ENCODE measurements at places on chromosomes 11 and 22. TPM values are rescaled to one million over a fixed set of nuclear protein-coding genes. Genes with fewer than 3 reads are reported as not detected.

The FKBP2 gene
- total RNA-seq, result 57.6 TPM

The OR52M1 gene
- not detected for total RNA-seq

The CADM1 gene
- total RNA-seq, result 0.35 TPM

The OR52E8 gene
- total RNA-seq, result not detected

The TNNT3 gene
- not detected for total RNA-seq

The CNGA4 gene
- total RNA-seq, result not detected

The FGF3 gene
- not detected for total RNA-seq

The POLD3 gene
- 10.6 TPM for total RNA-seq

The C1QTNF4 gene
- not detected for total RNA-seq

The LIPT2 gene
- 5.1 TPM for total RNA-seq

The POU2AF2 gene
- not detected for total RNA-seq

The INS gene
- total RNA-seq, result not detected

The GLYAT gene
- total RNA-seq, result not detected

The PANX2 gene
- total RNA-seq, result 4.2 TPM

The PDHX gene
- 56.8 TPM for total RNA-seq

The FAM83F gene
- 0.07 TPM for total RNA-seq

The CLMP gene
- 9.4 TPM for total RNA-seq

The ANGPTL5 gene
- total RNA-seq, result not detected

The SCT gene
- not detected for total RNA-seq

The CST6 gene
- not detected for total RNA-seq

The DEUP1 gene
- total RNA-seq, result not detected

The RIMBP3B gene
- total RNA-seq, result 0.27 TPM

The PHF21A gene
- 16.1 TPM for total RNA-seq

The CASP5 gene
- total RNA-seq, result 0.55 TPM

The MRGPRX3 gene
- total RNA-seq, result 0.23 TPM

The SYCE3 gene
- not detected for total RNA-seq

The GSTT2B gene
- total RNA-seq, result not detected

The LARGE2 gene
- total RNA-seq, result 0.30 TPM

The ART1 gene
- not detected for total RNA-seq

The USP2 gene
- 0.27 TPM for total RNA-seq

The FXYD2 gene
- total RNA-seq, result not detected

The ALDH3B1 gene
- total RNA-seq, result 60.8 TPM

The MAP4K2 gene
- 7.3 TPM for total RNA-seq

The DNAJB13 gene
- total RNA-seq, result not detected

The NAALAD2 gene
- total RNA-seq, result not detected

The DDIAS gene
- 10.9 TPM for total RNA-seq

The C11orf97 gene
- not detected for total RNA-seq
